Posterior vena cava (tissue), 2 donors: ENCODE measurements at places on chromosomes 5 and 9.
A peak's percentile ranks its signal among the peaks of the same experiment; 100 is the strongest.

DNA sequence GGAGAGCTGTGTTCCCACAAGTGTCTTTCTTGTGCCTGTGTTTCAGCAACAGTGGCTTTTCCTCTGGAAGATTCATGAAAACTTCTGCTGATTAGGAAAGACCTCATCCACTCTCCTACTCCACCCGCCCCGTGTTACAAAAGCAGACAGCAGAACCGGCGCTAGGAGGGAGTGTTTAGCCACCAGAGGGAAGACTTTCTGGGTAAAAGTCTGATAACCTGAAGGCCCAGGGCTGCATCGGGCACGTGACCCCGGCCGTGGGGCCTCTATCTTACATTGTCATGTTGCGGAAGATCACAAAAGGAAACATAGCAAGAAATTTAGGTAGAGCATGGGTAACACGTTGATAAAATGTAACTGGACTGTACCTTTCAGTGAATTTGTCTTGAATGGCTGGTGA lies 32.0 kb upstream of the DMRT2 start:
- DNase-seq, result no peak

DNA sequence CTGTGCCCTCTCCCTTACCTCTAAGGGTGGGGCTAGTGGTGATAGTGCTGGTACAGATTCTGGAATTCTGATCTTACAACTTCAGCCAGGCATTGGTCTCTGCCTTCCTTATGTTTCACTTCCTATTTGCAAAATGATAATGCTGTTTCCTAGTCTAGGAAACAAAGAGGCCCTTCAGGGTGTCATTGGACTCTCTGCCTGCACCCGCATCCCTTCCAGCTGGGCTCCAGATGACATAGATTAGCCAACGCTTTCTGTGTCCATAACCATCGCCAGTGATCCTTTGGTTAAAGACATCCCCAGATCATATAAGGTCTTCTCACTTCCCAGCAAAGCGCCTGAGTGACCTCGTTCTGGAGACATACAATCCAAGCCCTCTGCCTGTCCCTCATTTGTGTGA lies 180.7 kb downstream of the ERCC6L2 start:
- no peak for DNase-seq

DNA sequence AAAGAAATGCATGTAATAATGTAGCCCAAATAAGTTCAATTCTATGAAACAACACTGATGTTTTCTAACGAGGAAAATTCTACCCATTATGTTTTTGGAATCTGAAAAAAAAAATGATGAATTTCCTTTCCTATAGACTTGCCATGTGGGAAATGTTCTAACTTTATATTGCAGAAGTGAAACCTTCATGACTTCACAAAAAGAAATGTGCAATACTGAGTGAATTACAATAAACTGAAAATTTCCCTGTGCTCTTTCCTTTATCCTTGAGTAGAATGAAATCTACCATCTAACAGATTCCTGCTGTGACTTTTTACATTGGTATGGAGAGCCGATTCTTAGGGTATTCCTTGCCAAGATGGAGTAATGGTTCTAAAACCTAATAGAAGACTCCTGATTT lies 1622.5 kb downstream of the MAT2B start:
- DNase-seq, result no peak

- no peak for DNase-seq
Observed at GRCh38 chr9:105132606-105133005, 111.8 kb upstream of the SLC44A1 start.

GRCh38 chr5:2522372-2522771 lies 229.1 kb downstream of the IRX2 start:
- DNase-seq, result no peak

- DNase-seq, result no peak
Observed at GRCh38 chr9:99475401-99476065, 253.5 kb downstream of the SEC61B start.

DNA sequence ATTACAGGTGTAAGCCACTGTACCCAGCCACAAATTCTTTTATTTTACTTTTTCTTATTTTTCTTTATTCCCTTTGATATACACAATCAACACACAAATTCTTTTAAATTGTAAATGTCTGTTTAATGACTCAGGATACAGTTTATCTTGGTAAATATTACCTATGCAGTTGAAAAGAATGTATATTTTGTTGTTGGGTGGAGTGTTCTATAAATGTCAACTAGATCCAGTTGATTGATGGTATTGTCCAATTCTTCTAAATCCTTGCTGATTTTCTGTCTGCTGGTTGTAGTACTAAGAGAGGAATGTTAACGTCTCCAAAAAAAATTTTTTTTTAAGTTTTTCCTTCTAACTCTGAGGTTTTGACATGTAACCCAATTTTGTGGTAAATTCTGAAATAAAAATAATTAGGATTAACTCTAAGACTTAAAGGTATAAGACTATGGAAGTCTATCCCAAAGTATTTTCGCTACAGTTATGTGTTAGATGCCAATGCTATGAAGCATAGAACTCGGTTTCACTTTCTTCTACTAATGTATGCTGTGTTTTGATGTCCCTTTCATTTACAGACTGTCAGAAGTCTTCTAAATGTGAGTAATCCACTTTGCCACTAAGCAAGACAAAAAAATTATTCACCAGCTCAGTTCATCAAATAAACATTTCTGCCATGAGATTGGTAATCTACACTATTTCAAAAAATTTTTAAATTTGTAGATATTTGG lies 720.2 kb upstream of the C9orf72 start:
- DNase-seq, result no peak

- DNase-seq, result no peak
Observed at GRCh38 chr5:14462681-14463080, 118.9 kb upstream of the OTULINL start.

DNA sequence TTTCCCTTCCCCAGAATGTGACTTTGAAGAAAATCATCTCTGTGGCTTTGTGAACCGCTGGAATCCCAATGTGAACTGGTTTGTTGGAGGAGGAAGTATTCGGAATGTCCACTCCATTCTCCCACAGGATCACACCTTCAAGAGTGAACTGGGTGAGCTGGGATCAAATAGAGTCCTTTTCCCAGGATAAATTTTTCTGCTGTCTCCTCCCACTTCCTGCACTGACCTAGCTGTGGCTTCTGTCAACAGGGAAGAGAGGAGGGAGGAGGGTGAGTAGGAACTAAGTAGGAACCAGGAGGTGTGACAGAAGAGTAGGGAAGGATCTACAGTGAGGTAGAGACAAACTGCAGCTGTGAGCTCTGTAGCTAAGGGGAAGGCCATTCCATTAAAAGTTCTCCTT lies 69.3 kb downstream of the MAMDC2 start:
- DNase-seq, result no peak

- no peak for DNase-seq
Observed at GRCh38 chr5:138925090-138925635, 50.0 kb upstream of the LRRTM2 start.

- DNase-seq, result no peak
Observed at GRCh38 chr9:70347046-70347445, 67.4 kb downstream of the KLF9 start.

- no peak for DNase-seq
Observed at GRCh38 chr5:109830955-109831502, 141.3 kb downstream of the MAN2A1 start.

DNA sequence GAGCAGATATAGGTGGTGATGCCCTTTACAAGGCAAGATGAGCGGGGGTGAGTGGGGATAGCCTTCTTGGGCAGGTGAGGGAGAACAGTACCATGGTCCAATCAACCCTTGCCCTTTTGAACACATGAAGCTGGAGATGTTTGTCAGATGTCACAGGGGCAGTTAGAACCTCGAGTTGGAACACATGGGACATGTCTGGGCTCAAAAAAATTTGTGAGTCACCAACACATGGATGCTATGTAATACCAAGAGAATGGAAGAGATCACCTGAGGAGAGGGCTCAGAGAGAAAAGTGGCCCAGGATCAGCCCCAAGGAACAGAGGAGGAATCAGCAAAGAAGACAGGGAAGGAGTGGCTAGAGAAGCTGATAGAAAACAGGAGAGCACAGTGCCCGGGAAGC lies 4.7 kb downstream of the PHYKPL start:
- DNase-seq, result no peak

- DNase-seq, result no peak
Observed at GRCh38 chr9:112212926-112213325, 37.8 kb upstream of the SUSD1 start.

DNA sequence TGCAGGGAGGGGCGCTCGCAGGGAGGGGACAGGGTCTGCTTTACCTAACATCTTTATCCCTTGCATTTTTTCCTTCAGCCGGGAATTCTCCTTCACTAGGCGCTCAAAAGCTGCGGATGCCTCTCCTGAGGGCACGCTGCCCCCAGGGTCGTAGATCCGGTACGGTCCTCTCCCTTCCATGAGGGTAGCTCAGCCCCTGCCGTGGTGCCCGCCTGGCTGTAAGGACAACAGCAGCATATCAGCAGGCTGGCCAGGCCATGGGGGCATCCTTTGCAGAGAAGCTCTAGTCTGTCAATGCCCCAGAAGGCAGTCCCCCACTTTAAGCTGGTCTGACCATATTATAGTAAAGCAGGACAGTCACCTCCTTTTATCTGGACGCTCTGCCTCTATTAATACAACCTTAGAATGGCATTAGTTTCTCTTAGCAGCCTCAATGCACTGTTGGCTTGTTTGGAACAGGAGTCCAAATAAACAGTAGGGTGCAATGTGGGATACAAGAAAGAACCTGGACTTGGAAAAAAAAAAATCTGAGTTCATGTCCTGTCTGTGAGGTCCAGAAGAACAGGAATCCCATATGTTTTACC lies 15.8 kb downstream of the TNIP1 start:
- DNase-seq, result no peak

- DNase-seq, result peak; percentile 58
Observed at GRCh38 chr5:150658121-150658520, 2.9 kb upstream of the MYOZ3 start.

DNA sequence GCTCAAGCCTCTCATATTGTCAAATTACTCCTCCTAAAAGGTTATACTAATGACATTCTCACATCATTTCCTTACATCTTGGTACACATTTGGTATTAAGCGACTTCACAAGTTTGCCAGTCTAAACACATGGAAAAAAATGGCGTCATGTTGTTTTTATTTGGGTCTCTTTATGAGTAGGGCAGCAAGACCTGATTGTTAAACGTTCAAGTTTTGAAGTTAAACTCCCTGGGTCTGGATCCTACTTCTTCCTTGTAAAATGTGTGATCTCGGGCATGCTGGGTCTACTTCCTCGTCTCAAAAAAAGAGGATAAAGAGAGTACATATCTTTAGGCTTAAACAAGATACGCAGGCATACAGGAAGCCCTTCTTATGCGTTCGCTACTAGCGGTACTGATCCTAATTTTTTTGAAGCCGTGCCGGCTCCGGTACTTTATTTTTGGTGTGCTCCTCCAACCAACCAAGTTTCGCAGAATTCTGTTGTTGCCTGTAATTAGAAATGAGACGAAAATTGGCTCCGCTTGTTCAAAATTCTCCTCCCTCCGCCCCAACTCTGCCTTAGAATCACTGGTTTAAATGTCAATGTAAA lies 596 bp upstream of the CDC37L1 start:
- DNase-seq, result no peak

DNA sequence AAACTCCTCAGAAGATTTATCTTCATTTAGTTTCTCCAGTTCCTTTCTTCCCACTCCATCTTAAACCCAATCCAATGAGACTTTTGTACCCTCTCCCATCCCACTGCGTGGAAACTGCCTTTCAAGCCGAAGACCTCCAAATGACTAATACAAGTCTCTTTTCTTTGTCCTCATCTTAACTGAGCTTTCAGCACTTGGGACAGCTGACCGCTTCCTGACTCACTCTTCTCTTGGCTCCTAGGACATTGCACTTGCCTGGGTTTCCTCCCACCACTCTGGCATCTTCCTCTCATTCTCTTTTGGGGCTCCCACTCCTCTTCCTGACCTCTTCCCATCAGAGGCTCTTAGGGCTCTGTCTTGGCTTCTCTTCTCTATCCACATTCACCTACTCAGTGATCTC lies 243.7 kb downstream of the HSPA4 start:
- DNase-seq, result no peak

GRCh38 chr5:82922086-82922734 lies 155.0 kb downstream of the TMEM167A start:
- DNase-seq, result no peak

GRCh38 chr5:136260656-136261055 lies 67.7 kb upstream of the SMIM32 start:
- no peak for DNase-seq

GRCh38 chr9:128484686-128485413 lies 19.7 kb upstream of the GLE1 start:
- DNase-seq, result peak; percentile 52

DNA sequence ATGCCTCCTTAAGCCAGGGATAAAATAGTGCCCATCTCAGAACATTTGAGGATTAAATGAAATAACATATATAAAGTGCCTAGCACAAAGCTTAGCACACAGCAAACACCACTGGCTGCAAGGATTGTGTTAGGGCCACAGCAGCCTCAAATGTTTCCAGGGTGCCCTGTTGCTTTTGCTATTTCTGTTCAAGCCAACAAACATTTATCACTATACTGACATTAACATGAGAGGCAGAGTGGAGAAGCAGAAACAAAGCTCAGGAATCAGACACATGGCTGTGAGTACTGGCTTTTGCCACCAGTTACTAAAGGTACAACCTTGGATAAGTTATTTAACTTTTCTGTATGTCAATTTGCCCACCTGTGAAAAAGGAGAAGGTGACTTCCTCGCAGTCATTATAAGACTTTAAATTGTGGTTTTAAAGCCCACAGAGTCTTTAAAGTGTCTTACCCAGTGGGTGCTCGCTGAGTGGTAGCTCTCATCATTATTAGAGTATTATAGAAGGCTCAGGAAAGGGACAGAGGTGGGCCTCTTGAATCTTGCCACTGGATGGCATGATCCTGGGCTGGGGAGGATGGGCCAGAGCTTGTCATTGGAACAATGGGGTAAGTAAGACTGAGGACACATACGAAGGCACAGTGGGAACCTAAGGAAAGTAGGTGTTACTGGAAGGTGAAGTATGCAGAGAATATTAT lies 98.2 kb downstream of the MARCHF3 start:
- no peak for DNase-seq

GRCh38 chr5:143509758-143510221 lies 106.3 kb upstream of the NR3C1 start:
- no peak for DNase-seq

DNA sequence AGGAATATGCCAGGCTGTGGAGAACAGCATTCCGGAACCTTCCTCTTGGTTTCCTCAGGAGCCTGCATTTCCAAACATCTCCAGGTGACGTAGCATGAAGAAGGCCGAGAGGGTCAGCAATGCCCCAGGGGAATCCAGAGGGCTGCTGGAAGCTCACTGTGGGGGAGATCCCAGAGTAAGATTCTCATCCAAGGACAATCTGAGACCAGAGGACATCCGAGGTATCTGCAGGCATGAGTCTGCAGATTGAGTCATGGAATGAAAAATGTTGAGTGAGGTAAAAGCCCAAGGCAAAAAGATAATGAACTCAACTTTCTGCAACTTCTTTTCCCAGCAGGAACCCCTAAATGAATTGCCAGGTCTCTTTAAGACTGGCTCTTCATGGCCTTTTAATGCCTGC lies 73.5 kb downstream of the KIF4B start:
- no peak for DNase-seq

- no peak for DNase-seq
Observed at GRCh38 chr5:155906046-155906445, 420.9 kb upstream of the SGCD start.

- no peak for DNase-seq
Observed at GRCh38 chr5:128197896-128198522, 114.4 kb downstream of the SLC12A2 start.
